NCI-H2029 treated with DMSO at 0.1 percent for 48 hours (cell line): ENCODE measurements at places on chromosomes 2 and 18.

DNA sequence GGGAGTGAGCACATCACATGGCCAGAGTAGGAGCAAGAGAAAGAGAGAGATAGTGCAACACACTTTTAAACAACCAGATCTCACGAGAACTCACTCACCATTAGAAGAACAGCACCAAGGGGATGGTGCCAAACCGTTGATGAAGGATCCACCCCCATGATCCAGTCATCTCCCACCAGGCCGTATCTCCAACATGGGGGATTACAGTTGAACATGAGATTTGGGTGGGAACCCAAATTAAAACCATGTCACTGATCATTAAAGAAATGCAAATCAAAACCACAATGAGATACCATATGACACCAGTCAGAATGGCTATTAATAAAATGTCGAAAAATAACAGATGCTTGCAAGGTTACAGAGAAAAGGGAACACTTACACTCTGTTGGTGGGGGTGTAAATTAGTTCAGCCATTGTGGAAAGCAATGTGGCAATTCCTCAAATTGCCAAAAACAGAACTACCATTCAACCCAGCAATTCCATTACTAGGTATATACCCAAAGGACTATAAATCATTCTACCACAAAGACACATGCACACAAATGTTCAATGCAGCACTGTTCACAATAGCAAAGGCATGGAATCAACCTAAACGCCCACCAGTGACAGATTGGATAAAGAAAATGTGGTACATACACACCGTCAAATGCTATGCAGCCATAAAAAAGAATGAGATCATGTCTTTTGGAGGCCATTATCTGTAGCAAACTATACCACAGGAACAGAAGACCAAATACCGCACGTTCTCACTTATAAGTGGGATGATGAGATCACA lies 137.1 kb downstream of the COL6A3 start:
- no peak for DNase-seq

DNA sequence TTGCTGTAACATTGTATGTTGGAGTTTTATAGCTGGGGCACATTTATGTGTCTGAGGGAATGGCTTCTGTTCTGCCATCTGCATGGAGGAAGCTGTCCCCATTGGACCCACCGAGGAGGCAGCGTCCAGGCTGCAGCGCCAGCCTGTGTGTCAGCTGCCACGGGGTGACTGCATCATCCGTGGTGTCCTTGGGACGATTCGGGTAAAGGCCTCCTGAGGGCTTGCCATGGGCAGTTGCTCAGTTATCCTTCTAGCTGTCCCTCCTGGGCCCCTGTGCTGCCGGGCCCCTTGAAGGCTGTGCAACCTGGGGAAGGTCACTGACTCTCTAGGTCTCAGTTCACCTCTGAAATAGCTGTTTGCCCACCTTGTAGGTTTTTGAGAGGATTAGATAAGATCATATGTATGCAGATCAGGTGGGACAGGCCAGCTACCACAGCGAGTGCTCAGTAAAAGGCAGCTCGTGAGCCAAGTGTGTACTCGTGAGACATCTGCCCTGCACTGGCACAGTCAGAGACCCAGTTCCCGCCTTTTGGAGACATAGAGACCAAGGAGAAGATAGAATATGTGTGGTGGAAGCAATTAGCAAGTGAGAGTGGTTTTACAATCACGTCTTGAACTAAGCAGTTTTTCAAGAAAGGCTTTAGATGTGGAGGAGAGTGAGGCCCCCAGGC lies 10.6 kb downstream of the LDLRAD4 start:
- DNase-seq = no peak

GRCh38 chr2:42987112-42987922 lies 194.9 kb upstream of the HAAO start:
- DNase-seq = no peak

DNA sequence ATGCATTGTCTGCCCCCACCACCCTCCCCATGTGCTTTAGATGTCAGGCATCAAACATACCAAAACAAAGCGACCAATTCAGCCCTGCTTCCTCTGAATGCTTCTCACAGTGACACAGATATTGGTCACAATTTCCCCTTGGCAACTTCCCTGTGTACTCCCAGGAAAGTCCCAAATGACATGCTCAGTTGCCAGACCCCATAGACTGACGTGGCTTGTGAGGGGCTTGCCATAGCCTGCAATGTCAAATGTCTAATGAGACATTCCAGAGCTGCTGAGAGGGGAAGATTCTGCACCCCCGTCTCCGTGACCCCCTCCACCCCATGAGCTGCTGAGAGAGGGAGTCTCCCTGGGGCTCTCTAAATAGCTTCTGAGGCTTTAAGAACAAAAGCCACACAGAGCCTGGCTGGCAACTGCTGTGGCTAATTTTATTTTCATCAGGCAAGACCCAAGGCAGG lies 47.3 kb downstream of the RFTN2 start:
- DNase-seq = no peak

GRCh38 chr18:44135741-44136140 lies 544.9 kb upstream of the SETBP1 start:
- DNase-seq = no peak

DNA sequence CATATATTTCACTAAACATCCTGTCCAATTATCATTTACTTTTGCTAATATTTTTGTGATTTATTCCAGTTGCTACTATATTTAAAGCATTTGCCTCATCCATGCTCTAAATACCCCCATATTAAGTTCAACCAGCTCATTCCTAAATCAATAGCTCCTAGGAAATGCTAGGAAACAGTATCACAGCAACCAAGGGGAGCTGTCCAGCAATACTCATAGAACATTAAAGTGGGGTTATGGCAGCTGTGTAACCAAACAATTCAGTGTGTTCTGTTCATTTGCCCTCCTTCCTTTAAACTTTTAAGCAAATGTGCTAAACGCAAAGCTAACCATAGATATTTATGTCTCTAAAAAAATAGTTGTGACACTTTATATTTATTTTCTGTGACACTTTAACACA lies 41.1 kb downstream of the ACVR1C start:
- no peak for DNase-seq

GRCh38 chr2:15730545-15731212 lies 139.0 kb downstream of the DDX1 start:
- DNase-seq = peak; percentile 43

DNA sequence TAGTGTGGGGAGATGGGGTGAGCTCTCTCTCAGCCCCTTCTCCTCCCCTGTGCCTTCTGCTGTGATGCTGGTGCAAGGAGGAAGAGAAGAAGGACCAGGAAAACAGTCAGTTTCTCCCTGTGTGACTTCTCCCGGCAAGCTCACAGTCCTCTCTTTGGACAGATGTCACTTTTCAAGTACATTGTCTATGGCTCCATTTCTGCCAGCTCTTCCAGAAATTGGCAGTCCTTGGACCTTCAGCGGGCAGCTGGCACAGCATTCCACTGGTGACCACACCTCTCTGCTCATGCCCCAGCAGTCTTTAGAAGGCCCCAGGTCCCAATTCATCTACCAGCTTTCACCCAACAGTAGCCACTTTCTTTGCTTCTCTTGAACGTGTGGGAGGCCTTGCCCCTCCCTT lies 63.9 kb downstream of the AOX1 start:
- DNase-seq = no peak

DNA sequence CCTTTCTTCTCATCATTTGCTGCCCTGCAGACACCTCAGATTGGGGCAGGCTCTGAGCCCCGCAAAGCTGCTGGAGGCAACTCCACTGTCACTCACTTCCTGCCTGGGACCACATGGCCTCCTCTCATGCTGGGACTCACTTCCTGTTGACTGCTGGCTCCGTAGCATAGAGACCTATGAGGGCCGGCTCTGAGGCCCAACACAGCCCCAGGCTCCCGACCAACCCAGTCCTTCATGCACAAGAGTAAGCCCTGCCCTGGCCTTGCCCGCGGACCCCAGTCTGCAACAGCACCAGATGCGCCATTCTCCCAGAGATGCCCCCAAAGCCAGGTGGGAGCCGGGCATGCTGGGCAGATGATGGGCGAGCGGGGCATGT lies 55.7 kb downstream of the DNMT3A start:
- no peak for DNase-seq

GRCh38 chr18:55522011-55522410 lies 66.0 kb downstream of the TCF4 start:
- DNase-seq = no peak

DNA sequence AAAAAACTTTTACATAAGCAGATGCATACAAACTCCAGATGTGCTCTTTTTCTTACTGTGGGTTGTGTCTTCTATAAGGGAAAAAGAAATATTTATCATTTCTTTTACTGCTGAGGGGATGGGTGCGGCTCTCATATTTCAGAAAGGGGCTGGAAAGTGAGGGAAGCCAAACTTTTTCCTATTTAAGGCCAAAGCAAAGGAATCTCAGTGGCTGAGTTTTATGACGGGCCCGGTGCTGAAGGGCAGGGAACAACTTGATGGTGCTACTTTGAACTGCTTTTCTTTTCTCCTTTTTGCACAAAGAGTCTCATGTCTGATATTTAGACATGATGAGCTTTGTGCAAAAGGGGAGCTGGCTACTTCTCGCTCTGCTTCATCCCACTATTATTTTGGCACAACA lies at the start of gene COL3A1:
TSS of gene COL3A1 (plus strand) at position 210 of the 400 bp plus-strand sequence. CDS start at position 327, 117 bp downstream.
- DNase-seq = no peak

DNA sequence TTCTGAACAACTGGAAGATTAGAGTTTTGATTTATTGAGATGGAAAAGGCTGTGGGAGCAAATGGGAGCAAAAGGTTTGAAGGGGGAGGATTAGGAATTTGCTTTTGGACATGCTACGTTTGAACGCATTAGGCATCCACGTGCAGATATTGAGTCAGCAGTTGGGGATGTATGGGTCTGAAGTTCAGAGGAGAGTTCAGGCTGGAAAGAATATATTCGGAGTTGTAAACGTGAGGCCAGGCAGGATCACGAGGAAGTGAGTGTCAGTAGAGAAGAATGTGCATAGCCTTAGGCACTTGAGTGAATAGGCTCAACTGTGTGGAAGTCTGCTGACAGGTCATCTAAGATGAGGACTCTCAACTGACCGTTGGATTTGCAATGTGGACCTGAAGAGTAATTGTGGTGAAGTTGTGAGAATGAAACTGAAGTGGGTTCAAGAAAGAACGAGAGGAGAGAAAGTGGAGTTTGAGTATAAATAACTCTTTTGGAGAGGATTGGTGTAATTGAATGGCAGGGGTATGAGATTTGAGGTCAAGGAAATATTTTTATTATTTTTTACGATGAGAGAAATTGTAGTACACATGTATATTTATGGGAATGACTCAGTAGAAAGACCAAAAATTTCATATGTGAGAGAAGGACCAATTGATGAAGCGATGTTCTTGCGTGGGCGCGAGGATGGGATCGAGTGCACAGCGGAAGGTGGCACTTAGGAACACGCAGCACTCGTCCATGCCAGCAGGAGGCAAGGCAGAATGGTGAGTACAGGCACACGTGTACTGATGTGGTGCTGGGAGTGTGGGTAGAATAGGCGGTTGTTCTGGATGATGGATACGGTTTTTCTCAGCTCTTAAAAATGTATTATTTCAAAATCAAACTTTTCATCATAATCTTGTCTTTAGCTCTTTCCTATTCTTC lies 40.5 kb upstream of the POLE4 start:
- DNase-seq = no peak

GRCh38 chr18:62088156-62088555 lies 98.7 kb downstream of the PIGN start:
- DNase-seq = no peak

DNA sequence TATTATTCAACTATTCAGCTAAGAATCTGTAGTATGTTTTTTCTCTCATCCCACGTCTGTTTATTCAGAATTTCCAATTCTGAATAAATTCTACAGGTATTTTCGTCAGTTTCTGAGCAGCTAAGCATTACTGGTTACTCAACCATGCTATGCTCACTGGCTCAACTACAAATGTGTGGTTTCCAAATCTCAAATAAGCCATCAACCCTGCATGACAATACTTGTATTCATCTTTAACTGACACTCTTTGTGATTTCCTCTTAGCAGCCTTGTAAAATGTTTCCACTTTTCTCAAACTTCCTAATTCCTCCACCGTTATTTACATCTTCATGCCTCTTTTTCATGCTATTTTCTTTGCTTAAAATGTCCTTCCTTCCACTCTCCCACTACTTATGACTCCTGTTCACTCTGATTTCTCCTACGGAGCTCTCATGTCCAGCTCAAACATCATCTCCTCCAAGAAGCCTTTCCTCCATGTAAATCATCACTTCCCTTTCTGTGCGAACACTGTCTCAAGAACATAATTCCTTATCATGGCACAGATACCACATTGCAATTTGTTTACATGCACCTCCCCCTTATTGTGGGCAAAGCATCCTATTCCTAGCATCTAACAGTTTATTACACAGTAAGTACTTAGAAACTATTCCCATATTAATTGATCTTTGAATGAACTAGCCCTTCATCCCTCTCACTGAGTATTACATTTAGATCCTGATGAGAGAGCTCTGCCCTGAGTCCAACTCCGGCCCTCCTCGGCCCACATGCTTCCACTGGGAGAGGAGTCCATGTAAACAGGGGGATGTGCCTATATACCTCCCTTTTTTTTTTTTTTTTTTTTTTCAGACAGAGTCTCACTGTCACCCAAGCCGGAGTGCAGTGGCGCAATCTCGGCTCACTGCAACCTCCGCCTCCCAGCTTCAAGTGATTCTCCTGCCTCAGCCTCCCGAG lies 10.5 kb downstream of the CCDC88A start:
- no peak for DNase-seq

- no peak for DNase-seq
Observed at GRCh38 chr2:8993902-8994278, 9.6 kb downstream of the MBOAT2 start.

- no peak for DNase-seq
Observed at GRCh38 chr18:66632756-66633155, 28.9 kb upstream of the CDH19 start.

DNA sequence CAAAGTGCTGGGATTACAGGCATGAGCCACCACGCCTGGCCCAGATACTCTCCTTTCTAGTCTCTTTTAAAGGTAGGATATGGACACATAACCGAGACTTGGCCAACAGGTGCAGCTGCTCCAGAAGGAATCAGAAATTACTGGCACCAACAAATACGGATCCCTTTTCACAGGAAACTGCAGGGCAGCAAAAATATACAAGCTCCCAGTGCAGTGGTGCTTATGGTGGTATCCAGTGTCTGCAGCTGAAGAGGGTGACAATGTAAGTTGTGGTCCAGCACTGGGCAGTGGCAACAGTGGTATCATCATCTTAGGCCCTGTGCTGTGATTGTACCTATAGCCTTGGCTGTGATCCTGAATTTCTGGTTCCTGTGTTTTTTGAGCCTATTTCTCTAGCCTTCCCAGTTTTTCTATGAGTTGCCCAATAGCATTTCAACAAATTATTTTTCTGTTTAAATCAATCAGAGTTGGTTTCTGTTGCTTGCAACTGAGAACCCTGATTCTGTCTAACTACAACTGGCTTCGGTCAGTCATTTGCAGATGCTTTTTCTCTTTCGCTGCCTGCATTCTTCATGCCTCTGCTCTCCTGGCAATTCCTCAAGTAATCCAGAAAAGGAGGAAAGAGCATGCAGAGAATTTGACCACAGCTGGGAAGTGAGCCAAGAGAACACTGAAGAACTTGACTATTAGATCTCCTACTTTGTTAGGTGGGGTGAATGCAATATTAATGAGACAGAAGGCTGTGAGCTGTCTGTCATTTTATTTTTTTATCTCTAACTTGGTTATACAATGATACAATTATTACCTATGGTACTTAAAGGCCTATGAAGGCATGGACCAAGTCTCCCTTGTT lies 30.8 kb upstream of the EML4 start:
- DNase-seq = peak; percentile 4
